Cerebellum (tissue), 4 donors: ENCODE measurements at places on chromosomes 1 and 21. TPM values are rescaled to one million over a fixed set of nuclear protein-coding genes. Genes with fewer than 3 reads are reported as not detected.

GRCh38 chr1:82227306-82228095, 426.8 kb downstream of the ADGRL2 start:
- DNase-seq, result no peak

GRCh38 chr1:220487297-220487820, 40.6 kb upstream of the MARK1 start:
- no peak for DNase-seq

DNA sequence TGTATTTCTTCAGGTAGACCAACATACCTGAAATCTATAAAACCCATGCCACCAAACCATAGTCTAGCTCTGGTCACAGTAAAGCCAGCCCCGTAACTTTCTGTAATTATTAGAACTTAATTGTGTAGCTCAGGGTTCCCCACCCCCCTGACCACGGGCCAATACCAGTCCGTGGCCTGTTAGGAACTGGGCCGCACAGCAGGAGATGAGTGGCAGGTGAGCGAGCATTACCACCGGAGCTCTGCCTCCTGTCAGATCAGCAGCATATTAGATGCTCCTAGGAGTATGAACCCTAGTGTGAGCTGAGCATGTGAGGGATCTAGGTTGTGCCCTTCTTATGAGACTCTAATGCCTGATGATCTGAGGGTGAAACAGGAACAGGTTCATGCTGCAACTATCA, 14.6 kb downstream of the TENT5C start:
- no peak for DNase-seq

DNA sequence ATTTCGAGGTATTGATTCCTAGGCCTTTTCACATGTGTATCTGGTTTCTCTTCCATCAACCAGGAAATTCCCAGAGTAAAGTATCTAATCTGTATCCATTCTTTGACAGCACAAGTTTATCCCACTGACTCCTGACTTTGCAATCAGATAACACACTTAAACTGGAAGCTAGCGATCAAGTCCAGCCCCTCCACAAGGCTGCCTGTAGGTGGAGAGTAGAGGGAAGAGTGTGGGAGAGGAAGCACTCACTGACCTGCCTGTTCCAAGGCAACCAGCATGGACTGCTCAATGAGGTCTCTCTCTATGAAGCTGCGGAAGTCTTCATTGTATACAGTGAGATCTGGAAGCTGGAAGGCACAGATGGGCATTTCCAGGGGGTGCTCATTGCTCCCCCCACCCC, 30.4 kb upstream of the MTMR11 start:
- DNase-seq, result peak; percentile 14

- DNase-seq, result no peak
Observed at GRCh38 chr1:92486251-92487077, at the start of gene GFI1. Gene GFI1, minus strand, starts transcription at chr1:92486925. Its CDS starts 3,438 bp downstream, at chr1:92483487.

GRCh38 chr1:79554688-79555087, 548.2 kb upstream of the ADGRL4 start:
- no peak for DNase-seq

GRCh38 chr1:211932231-211932932, 101.8 kb upstream of the LPGAT1 start:
- no peak for DNase-seq

- no peak for DNase-seq
Observed at GRCh38 chr1:221761354-221762002, 19.6 kb upstream of the DUSP10 start.

DNA sequence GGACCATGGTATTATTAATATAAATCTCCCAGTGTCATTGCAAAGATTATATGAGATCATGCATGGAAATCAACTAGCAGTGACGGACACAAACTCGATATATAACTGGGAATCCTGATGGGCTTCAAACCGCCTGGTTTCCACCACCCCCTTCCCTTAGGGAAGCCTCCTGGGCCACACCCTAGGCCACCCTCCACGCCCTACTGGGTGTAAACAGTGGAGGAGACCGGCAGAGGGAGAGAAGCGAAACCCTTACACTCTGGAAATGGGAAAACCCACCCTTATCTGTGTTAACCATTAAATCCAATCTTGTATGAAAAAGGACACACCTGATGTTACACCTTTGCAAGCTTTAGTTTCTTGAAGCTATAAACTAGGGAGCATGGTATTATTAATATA, 595 bp upstream of the ZNHIT6 start:
- no peak for DNase-seq

- DNase-seq, result no peak
Observed at GRCh38 chr1:233599542-233600073, 14.3 kb upstream of the KCNK1 start.

GRCh38 chr1:235160383-235160956, 580 bp downstream of the RBM34 start:
- DNase-seq, result peak; percentile 34

GRCh38 chr1:9731561-9731960, 80.0 kb downstream of the PIK3CD start:
- no peak for DNase-seq

GRCh38 chr1:207840380-207840779, 70.5 kb downstream of the CD34 start:
- no peak for DNase-seq

- no peak for DNase-seq
Observed at GRCh38 chr1:225453797-225454648, 26.2 kb upstream of the LBR start.

GRCh38 chr1:20626524-20626923, 6.7 kb upstream of the PINK1 start:
- no peak for DNase-seq

DNA sequence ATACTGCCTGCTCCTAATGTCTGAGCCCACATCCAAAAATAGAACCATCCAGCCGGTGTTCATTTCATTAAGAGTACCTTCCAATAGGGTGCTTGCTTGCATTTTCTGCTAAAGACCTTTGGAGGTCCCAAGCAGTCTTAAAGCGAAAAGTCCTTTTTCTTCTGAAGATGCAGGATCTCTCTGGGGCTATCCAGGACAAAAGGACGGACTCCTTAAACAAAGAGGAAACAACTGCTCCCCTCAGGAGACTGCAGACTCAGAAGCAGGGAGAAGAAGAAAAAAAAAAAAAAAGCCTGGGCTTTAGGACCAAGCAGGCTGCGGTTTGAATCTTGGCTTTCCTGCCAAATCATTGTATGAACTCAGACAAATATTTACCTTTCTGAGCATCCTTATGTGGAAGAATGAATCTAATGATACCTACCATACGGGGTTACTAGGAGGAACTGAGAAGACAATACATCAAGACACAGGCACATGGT, 204.0 kb downstream of the PLPP3 start:
- DNase-seq, result no peak

- no peak for DNase-seq
Observed at GRCh38 chr21:18411565-18411964, 8.0 kb upstream of the TMPRSS15 start.

DNA sequence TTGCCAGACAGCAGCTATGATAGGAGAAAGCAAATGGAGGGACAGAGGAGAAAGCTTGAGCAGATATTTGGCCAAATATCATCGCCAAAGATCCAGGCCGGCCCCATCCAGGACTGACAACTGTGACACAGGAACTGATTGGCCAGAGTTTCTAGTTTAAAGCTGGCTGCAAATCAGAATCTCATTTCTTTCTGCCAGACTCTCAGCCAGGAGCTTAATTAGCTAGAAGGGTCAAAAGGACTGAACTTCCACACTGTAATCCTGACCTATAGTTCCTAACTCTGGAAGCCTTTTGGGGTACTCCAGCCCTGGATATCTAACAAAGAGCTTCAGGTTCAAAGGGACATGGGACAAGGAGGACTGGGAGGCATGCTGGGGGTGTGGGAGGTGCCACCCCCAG, 106.7 kb upstream of the GNG12 start:
- no peak for DNase-seq

The SPATA21 gene
- not detected for total RNA-seq

The NOTCH2 gene
- total RNA-seq, result 76.1 TPM

The ACOT11 gene
- 6.4 TPM for total RNA-seq

The MYBPH gene
- not detected for total RNA-seq

The NUDT4B gene
- total RNA-seq, result 4.3 TPM

The BRDT gene
- not detected for total RNA-seq

The SLC5A9 gene
- total RNA-seq, result not detected

The RER1 gene
- total RNA-seq, result 32.4 TPM

The C1orf185 gene
- not detected for total RNA-seq
